Umbilical cord (tissue), 2 donors: ENCODE measurements at places on chromosomes 5 and 9.

DNA sequence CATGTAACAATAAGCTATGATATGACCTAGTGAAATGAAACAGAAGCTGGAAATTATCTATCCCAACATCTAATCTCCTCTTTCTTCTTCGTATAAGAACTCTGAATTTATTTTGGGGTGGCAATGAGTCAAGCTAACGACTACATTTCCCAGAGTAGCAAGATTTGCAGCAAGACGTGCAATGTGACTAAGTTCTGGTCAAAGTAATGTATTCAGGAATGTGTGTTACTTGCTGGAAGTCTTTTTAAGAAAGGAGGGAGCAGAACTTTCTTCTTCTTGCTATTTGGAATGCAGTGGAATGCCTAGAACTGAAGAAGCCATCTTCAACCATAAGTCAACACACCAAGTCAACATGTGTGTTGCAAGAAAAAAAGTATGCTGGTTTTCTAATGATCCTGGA is 406.6 kb upstream of the MEF2C start:
- DNase-seq: no peak

DNA sequence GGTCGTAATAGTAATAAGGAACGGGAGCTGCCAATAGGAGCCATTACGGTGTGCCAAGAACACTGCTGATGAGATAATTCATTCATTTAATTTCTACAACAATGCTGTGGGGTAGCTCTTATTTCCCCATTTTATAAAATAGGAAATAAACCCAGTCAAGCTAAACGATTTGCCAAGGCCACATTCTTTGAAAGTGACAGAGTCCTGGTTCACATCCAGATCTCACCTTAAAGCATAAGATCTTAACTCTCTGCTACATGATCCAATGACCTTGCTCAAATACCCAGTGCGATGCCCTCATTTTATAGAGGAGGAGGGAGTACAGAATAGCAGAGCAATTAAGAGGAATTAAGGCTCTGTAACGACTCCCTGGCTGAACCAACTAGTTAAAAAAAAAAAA is 5.0 kb downstream of the PDE6A start:
- no peak for DNase-seq

GRCh38 chr9:73229543-73229942 is 77.9 kb downstream of the ANXA1 start:
- no peak for DNase-seq

GRCh38 chr5:118043531-118043930 is 944.8 kb downstream of the DTWD2 start:
- DNase-seq: no peak
